ENCODE measurements at places on chromosomes 6 and 20.

DNA sequence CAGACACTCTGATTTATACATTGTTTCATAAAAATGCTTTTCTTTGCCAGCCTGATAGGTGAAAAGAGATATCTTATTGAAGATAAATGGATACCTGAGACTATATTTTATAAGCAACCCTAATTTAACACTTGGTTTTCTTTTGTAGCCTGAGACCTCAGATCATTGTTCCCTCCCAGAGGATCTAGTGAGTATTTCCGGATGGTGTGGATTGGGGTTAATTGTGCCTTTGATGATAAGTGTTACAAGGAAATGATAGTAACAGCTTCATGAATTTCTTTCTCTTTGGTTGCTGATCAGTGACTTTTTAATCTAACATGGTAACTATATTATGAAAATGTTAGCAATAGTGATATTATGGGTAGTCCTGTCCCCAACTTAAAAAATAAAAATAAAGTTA lies 30.4 kb downstream of the KDM1B start:
- no peak for DNase-seq

GRCh38 chr20:34925981-34926380 lies 29.6 kb downstream of the GSS start:
- no peak for DNase-seq

DNA sequence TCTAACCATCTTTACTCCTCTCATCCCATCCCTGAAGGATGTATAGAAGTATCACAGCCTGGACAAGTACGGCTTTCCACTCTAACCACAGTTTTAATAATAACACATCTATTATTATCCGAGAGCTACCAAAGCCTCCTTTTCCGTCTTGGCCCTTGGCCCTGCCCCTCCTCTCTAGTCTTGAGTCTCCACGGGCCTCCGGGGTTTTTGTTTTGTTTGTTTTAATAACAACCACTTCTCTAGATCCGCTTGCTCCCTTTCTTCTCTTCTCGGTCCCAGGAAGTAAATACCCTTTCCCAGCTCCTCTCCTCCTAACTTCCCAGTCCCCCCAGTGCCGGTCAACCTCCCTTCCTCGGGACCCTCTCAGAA lies 661 bp downstream of the LCA5 start:
- DNase-seq = no peak

- DNase-seq = no peak
Measured at GRCh38 chr20:9043364-9043763, 25.5 kb upstream of the PLCB4 start.

DNA sequence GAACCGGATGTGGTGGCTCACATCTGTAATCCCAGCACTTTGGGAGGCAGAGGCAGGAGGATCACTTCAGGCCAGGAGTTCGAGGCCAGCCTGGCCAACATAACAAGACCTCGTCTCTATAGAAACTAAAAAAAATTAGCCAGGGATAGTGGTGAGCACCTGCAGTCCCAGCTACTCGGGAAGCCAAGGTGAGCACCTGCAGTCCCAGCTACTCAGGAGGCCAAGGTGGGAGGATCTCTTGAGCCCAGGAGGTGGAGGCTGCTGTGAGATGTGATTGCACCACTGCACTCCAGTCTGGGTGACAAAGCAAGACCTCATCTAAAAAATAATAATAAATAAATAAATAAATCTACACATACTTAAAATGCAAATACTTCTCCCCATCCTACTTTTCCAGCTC lies 55.2 kb upstream of the TTPAL start:
- DNase-seq = no peak

DNA sequence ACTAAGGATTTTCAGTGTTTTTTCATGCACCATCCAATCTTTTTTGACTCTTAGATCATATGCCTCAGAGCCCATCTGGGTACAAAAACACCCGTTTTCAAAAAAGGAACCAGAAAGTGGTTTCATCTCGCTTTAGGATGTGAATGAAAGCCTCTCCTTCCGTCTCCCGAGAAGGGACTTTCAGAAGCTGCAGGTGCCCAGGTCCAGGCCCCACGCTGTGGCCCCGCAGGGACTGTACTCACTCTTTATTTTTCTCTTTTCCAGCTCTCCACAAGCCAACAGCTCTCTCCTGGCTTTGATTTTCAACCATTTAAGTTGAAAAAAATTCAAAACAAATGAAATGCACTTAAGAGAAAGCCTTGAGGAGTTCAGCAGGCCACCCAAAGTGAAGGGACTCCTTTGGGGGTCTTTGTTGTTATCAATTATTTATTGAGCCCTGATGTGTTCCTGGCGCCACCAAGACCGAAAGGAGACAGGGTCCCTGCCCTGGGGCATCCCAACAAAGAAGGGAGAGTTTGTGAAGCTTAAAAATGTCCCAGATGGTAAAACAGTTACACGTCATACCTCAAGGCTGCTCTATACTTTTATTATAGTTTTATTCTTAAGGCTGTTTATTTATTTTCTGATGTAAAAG lies 467.3 kb downstream of the PREX1 start:
- no peak for DNase-seq

GRCh38 chr6:39053016-39053624 lies 4.5 kb downstream of the GLP1R start:
- no peak for DNase-seq

GRCh38 chr6:36204068-36204753 lies 7.7 kb downstream of the BRPF3 start:
- DNase-seq = no peak

DNA sequence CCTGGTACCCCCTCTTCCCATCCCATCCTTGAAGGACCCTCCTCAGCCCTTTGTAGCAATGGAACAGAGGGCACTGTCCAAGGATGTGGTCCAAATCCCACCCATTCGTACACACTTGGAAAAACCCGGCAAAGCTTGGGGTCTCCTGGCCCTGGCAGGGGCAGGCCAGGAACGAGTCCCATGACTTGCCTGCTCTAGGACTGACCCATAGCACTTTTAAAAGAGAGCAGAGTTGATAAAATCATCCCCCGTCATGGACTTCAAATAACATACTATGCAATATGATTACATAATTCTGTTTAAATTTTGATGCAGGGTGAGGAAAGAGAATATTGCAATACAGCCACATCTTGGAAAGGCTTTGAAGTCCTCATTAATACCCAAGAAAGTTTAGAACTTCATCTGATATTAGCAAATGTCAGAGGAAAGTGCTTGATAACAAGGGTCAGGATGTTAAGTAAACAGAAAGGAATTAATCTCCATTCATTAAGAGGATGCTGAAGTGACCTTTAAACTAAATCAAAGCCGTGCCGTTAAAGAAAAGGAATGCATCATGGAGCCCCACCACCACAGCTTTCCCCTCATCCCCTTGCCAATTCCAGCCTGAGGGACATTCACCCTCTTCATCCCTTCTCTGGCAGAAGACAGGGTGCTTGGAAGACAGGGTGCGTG lies 60.7 kb upstream of the NXT1 start:
- DNase-seq = no peak

DNA sequence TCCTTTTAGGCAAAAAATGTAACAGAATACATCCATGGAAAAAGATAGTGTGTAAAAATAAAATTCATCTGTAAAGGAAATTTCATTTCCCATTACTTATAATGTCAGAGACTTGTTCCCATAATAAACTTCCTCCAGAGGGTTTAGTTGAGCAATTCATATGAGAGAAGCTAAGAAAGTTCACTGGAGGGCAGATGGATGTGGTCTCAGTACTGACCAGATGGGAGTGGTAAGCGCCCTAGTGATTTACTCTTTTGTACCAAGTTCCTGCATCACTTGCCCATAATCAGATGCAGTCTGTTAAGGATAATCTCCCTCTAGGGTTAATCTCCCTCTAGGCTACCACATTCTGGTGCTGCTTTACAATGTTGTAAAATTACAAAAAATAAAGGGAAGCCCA lies 61.7 kb downstream of the ESF1 start:
- DNase-seq = no peak

GRCh38 chr20:50368813-50369224 lies 141.4 kb upstream of the PTPN1 start:
- no peak for DNase-seq

DNA sequence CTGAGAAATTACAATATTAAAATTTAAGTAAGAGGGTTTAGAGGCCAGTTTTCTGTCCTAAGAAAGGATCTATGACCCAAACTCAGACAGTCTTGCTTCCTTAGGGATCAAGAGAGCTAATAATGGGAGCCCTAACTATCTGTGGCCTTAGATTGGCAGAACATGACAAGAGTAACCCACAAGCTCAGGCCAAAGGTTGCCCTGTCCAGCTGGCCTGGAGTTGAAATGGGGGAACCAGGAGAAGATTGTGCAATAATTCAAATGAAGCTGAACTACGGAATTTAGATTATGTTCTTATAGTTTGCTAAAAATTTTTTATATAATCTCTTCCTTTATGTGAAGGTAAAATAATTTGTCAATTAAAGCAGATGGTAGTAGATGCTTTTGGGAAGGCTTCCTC lies 26.4 kb downstream of the LAMA4 start:
- no peak for DNase-seq

DNA sequence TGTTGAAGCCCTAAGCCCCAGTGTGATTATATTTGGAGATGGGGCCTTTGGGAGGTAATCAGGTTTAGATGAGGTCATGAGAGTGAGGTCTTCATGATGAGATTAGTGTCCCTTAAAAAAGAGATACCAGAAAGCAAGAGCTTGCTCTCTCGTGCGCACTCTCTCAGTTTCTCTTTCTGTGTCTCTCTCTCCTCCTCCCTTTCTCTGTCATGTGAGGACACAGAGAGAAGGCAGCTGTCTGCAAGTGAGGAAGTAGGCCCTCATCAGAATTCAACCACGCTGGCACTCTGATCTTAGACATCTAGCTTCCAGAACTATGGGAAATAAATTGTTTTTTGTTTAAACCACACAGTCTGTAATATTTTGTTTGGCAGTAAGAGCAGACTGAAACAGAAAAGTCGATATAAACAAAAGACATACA lies 180.5 kb downstream of the IBTK start:
- no peak for DNase-seq

DNA sequence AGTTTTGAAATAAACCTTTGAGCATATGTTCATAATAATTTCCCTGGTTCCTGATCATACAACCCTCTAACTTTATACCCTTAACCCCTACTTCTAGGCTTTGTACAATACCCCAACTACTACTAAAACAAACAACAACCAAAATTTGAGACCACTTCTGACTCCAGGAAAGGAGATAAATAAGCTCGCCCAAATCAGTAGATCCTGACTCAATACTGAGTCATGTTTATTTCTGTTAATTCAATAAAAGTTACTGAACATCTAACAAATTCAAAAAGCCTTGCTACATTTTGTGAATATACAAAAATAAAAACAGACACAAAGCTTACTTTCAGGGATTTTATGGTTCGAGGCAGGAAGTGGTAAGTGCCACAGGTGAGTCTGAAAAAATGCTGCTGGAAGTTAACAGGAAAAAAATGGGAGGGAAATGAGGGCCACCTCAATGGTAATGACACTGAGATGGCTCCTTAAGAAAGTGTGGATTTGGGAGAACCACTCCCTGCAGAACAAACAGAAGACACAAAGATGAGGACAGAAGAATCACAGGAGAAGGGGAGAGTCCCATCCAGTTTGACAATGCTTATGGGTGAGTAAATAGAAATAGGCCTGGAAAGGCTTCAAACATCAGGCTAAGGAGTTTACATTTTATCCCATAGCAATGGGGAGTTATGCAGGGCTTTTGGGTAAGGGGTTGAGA lies 63.4 kb downstream of the DST start:
- no peak for DNase-seq

- no peak for DNase-seq
Measured at GRCh38 chr6:27809939-27810767, 102.0 kb downstream of the OR2B2 start.

- no peak for DNase-seq
Measured at GRCh38 chr20:18901980-18902737, 88.6 kb downstream of the SCP2D1 start.

- no peak for DNase-seq
Measured at GRCh38 chr6:24069526-24069925, 56.5 kb upstream of the NRSN1 start.

GRCh38 chr6:108421366-108421765 lies 126.5 kb downstream of the AFG1L start:
- DNase-seq = no peak

- no peak for DNase-seq
Measured at GRCh38 chr6:5053864-5054244, 31.3 kb upstream of the PPP1R3G start.

DNA sequence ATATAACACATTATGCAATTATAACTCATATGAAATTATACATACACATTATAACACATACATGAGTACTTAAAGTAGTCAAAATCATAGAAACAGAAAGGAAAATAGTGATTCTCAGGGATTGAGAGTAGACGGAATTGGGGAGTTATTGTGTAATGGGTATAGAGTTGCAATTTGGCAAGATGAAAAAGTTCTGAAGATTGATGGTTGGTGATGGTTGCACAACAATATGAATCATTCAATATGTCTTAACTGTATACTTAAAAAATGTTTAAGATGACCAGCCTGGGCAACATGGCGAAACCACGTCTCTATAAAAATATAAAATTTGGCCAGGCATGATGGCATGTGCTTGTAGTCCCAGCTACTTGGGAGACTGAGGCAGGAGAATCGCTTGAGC lies 372.7 kb downstream of the CDKAL1 start:
- DNase-seq = no peak

- DNase-seq = no peak
Measured at GRCh38 chr6:56381801-56382251, 134.4 kb upstream of the COL21A1 start.

GRCh38 chr20:24572862-24573261 lies 103.4 kb downstream of the SYNDIG1 start:
- DNase-seq = no peak

- no peak for DNase-seq
Measured at GRCh38 chr6:27866357-27867050, 45.7 kb downstream of the OR2B2 start.

DNA sequence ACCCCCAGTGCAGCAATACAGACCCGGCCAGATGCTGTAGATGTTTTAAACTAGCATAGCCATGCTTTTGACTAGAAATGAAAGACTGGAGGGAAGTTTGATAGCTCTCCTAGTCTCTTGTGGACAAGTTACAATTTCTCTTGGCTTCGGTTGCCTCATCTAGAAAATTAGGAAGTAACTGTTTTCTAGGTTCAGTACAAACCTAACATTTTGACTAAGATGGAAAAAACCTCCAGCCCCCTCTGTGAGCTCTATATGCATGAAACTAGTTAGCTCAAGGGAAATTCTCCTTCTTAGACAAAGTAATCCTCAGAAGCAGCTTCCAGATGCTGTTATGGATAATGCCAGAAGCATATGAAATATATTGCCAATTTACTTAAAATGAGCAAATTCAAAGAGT lies 86.6 kb downstream of the RNF144B start:
- no peak for DNase-seq

- DNase-seq = no peak
Measured at GRCh38 chr6:42352856-42353564, 98.7 kb downstream of the TRERF1 start.

GRCh38 chr6:135094403-135094821 lies 39.8 kb upstream of the HBS1L start:
- no peak for DNase-seq

- no peak for DNase-seq
Measured at GRCh38 chr20:49916146-49917002, 1.0 kb upstream of the SPATA2 start.

GRCh38 chr20:5074232-5074674 lies 45.5 kb downstream of the PCNA start:
- DNase-seq = no peak

- DNase-seq = no peak
Measured at GRCh38 chr6:43052842-43053544, 658 bp downstream of the CUL7 start.

All from stimulated activated CD8-positive, alpha-beta memory T cell treated with anti-CD3 and anti-CD28 coated beads, Interleukin-15, amount 100 ng/mL, for 24 hours (primary cell).